ENCODE measurements at places on chromosomes 6 and 20.

DNA sequence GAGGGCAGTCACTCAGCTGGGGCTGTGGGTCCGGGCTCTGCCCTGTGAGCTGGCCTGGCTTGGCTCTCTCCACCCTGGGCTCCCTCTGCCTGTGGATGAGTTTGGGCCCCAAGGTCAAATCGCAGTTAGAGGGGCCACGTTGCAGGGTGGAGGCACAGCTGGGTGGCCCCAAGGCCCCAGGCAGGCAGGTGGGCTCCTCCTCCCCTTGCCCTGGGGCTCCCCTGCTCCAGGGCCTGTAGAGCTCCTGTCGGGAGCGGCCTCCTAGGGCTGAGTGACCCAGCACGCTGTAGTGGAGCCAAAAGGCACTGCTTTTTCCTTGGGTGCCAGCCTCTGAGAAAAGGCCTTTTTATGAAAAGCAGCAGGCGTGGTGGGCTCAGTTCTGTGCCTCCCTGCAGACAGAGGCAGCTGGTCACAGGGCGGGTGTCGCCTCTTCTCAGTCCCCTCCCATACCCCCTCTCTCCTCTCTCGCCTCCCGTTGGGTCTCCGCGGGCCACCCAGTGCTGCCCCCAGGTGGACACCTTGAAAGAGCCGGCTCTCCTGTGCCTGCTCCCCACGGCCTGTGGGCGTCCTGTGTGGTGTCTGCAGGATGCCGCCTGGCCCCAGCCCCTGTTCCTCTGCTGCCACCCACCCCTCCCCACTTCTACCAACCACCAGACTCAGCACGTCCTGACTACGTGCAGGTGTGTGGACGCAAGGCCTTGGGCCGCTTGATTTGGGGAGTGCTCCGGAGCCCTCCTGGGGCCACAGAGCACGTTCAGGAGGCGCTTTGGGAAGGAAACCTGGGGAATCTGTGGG is 13.2 kb downstream of the SS18L1 start:
- DNase-seq = no peak

DNA sequence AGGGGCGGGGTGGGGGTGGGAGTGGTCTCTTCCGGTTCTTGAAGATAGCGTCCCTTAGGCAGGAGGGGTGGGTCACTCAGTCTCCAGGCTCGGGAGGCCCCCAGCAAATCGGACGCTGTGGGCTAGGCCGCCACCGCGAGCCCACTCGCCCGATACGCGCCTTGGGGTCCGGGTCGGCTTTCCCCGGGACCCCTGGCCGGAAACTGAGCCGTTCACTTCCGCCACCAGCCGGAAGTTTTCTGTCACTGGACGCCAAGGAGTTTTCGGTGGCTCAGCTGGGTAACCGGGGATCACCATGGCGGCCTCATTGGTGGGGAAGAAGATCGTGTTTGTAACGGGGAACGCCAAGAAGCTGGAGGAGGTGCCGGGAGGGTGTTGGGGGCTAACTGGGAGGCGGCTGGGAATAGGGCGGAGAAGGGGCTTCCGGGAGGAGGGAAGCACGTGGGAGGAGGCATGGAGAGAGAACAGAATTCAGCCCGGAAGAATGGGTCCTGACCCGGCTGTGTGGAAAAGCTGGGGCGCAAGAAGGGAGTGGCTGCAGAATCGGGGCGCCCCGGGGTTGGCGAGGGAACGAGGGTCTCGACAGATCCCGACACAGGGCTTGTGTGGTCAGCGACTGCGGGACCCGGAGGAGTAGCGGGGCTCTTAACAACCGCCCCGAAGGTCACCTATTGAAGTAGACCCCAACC is at the start of gene ITPA:
Gene ITPA (plus strand): TSS at position 242 of the 689 bp plus-strand sequence. CDS start 54 bp downstream, at position 296.
- no peak for DNase-seq

GRCh38 chr6:131060311-131060710 is 2.7 kb downstream of the EPB41L2 start:
- DNase-seq = no peak

DNA sequence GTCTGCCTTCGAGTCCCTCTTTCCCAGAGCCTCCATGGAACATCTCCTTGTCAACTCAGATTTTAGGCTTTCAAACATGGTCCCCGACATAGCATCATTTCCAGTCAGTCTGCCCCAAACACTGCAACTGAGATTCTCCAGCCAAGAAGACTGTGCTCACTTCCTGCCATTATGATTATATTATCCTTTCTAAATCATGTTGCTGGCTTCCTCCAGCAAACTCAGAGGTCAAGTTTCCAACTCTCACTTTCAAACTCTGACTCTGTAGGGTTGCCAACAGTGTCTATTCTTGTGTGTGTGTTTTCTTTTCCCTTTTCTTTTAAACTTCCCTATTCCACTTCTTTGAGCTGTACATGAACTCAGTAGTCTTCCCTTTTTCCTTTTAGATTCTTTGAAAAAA is 61.2 kb upstream of the TRAF3IP2 start:
- no peak for DNase-seq

DNA sequence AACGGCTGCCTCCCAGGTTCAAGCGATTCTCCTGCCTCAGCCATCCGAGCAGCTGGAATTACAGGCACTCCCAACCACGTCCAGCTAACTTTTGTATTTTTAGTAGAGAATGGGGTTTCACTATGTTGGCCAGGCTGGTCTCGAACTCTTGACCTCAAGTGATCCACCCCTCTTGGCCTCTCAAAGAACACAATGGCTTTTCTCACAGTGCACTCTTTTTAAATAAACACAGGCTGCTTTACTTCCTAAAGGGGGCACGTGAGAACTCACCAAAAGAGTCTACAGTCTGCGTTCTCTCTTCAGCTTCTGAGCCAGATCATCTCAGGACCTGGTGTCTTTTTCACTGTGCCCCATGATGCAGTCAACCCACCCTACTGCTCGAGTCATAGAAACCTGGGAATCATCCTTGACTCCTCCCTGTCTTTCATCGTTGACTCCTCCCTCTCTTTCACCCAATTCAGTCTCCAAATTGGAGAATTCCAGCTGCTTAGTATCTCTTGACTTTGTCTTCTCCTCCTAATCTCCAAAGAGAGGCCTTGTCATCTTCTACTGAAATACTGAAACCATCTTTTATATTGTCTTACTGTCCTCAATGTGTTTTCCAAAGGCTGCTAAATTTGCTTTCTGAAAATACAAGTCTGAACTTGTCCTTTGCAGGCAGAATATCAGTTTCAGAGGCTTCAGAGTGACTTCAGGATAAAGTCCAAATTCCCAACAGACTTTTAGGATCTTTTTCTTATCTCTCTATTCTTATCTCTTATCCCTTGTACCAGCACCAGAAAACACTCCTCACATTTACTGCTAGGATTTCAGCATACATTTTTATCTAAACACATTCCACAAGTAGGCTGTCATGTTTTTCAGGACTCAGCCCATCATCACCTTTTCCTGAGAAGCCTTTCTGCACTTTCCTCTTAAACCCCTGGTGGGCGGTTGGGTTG is 323.4 kb downstream of the SYNE1 start:
- no peak for DNase-seq

- DNase-seq = no peak
These were observed 50.7 kb upstream of the TPD52L1 start for GRCh38 chr6:125102891-125103290.

Data from NCI-H1436 treated with DMSO at 0.1 percent for 48 hours (cell line).